Neural crest cell (in vitro differentiated cells): ENCODE measurements at places on chromosomes 11 and 22.

DNA sequence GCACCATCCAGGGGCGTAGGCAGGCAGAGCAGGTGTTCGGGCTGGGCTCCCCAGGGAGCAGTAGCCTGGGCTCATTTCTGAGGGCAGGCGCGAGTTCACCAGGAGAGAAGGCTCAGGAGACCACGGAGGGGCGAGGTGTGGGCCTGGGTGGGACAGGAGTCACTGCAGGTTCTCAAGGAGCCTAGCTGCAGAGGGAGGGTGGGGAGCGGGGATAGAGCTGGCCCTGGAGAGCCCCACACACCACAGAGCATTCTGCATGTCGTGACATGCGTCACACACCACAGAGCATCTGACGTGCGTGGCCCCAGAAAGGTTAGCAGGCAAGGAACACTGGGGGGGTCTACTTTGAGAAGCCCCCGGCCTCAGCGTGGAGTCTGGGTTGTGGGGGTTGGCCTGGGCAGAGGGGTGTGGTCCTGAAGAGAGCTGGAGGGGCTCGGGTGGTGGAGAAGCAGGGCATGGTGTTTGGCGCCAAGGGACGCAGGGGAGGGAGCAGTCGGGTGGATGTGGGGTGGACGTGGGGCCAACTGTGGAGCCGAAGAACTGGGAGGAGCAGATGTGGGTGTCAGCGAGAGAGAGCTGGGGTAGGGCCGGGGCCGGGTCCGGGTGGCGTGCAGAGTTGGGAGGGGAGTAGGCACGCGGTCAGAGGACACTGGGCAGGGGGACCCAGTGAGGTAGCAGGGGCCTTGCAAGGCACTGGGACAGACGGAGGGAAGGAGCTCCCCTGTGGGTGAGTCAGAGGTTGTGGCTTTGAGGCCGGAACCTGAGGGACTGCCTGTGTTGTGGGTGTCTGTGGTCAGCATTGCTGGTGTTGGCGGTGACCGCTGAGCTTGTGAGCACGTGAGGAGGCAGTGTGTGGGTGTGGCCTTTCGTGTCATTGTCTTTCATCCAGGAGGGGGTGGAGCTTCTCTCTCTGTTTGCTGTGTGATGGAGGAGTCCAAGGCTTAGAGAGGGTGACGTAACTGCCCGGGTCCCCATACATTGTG is 25.5 kb downstream of the CTTN start:
- no peak overlapping the region for H3K4me3 ChIP-seq
- DNase-seq: no peak
- H3K36me3 ChIP-seq: peaks cover 18% of the 10 kb centered on the region
- H3K27ac ChIP-seq: no peak overlapping the region
- H3K4me1 ChIP-seq: no peaks in the 10 kb centered on the region
- H3K27me3 ChIP-seq: no peaks in the 10 kb centered on the region

DNA sequence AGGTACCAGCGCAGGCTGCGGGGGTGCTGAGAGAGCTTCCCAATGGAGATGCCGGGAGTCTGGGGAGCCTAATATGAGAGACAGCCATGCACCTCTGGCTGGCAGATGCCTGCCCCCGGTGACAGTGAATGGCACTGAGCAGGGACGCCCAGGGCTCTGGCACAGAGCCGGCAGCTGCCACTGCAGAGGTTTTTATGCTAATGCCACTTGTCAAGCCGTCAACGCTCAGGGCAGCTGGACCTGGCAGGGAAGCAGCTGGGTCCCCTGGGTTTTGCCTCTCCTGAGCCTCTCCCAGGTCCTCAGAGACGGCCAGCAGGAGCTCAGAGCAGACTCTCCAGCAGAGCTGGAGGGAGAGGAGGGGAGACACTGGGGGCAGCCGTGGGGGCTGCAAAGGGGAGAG is 573.6 kb downstream of the BUD13 start:
- peaks cover 14% of the 10 kb centered on the region for H3K4me1 ChIP-seq
- H3K27ac ChIP-seq: no peak overlapping the region
- H3K36me3 ChIP-seq: no peaks in the 10 kb centered on the region
- H3K4me3 ChIP-seq: no peak overlapping the region
- no peak for DNase-seq

DNA sequence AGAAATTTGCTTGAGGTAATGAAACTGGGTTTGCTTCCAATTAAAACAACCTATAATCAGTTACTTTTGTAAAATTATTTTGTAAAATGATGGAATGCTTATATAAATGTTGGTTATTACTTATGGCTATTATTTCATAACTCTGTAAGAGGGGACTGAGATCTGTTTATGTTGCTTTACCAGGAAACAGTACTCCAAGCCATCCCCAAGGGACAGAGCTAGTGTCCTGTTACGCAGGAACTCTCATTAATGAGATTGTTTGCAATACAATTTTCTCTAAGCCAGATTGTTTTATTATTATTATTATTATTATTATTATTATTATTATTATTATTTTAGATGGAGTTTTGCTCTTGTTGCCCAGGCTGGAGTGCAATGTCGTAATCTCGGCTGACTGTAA is 2.3 kb upstream of the NOX4 start:
- no peak overlapping the region for H3K27ac ChIP-seq
- peaks cover 33% of the 10 kb centered on the region for H3K4me1 ChIP-seq
- no peak for DNase-seq

DNA sequence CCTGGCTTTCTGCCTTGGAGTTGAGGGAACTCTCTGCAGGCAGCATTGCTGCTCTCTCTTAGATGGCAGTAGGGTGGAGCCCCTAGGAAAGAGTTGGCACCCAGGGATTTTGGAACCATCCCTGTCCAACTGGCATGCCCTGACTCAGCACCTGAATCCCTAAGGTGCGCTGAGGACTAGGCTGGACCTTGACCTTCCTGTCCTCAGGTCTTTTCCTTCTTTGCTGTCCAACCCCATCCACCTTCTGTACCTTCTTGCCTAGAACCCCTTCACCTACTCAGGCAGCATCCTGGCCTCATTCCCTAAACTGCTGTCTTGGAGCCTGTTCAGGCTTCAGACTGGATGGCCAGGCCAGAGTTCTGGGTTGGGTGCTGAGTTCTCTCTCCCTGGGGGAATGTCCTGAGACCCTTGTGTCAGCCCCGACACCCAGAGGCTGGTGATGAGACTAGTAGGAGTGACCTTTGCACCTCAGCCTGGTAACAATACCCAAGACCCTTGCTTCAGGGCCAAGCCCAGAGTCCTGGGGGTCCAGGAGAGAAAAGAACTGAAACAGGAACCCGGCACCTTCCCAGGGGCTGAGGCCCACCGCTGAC is 2.5 kb upstream of the POLD4 start:
- H3K27ac ChIP-seq: no peak overlapping the region
- H3K4me1 ChIP-seq: peaks cover 35% of the 10 kb centered on the region
- DNase-seq: no peak
- no peaks in the 10 kb centered on the region for H3K36me3 ChIP-seq
- H3K27me3 ChIP-seq: no peaks in the 10 kb centered on the region

- no peaks in the 10 kb centered on the region for H3K27me3 ChIP-seq
- H3K4me1 ChIP-seq: no peaks in the 10 kb centered on the region
- no peak for DNase-seq
- peaks cover 4% of the 10 kb centered on the region for H3K36me3 ChIP-seq
- H3K4me3 ChIP-seq: no peak overlapping the region
Measured at GRCh38 chr22:44777364-44777755, 25.0 kb downstream of the ARHGAP8 start.

DNA sequence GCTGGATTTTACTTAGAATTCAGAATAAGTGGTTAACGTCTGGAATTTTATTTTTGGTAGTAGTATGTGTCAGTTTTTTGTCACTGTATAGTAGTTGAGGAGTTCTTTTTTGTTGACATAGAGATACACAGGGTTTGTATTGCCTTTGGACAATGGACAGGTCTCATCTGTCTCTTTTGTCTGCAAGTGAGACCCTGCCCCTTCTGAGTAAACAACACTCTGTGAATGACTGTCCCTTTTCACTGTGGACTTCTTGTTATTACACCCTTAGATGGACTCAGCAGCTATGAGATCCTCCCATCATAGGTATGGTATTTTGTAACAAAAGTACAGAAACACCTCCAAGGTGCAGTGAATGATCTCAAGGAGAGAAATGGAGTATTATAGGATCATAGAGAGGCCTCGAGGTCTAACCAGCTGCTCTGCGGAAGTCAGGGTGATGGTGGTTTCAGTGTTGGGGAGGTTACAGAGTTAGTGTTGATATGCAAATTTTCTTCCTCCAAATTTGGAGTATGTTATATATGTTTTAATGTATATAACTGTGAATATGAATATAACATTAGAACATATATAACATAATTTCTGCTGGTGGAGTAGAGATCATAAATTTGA is 7.8 kb downstream of the PPP6R3 start:
- H3K4me3 ChIP-seq: no peak overlapping the region
- no peaks in the 10 kb centered on the region for H3K27me3 ChIP-seq
- H3K36me3 ChIP-seq: peaks cover 27% of the 10 kb centered on the region
